ENCODE measurements at places on chromosomes 5 and 9.

DNA sequence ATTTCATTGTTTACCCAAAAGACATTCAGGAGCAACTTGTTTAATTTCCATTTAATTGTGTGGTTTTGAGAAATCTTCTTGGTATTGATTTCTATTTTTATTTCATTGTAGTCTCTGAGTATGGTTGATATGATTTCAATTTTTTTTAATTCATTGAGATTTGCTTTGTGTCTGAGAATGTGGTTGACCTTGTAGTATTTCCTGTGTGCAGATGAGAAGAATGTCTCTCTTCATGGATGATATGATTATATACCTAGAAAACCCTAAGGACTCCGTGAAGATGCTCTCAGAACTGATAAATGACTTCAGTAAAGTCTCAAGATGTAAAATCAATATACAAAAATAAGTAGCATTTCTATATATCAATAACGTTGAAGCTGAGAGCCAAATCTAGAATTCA lies 202.4 kb upstream of the CDH9 start:
- no peak for DNase-seq

GRCh38 chr5:148469501-148469935 lies 85.8 kb downstream of the FBXO38 start:
- DNase-seq = no peak

DNA sequence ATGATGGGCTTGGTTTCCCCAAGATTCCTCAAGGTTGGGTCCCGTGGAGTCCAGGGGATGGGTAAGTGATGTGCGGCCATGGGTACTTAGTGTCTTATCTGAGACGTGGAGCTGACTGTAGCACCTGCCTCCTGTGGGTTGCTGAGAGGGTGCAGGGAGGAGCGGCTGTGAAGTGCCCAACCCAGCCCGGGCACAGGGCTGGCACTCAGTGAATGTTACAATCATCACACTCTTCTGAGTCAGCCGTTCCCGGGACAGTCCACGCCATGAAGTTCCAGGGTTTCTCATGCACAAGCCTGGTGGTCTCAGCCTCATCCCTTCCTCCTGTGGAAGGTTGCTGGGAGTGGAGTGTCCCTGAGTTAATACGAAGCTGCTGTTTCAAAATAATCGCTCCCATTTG lies 29.1 kb downstream of the NTNG2 start:
- DNase-seq = no peak

- no peak for DNase-seq
These were observed 387.1 kb downstream of the ZSWIM6 start for GRCh38 chr5:61719124-61719523.

DNA sequence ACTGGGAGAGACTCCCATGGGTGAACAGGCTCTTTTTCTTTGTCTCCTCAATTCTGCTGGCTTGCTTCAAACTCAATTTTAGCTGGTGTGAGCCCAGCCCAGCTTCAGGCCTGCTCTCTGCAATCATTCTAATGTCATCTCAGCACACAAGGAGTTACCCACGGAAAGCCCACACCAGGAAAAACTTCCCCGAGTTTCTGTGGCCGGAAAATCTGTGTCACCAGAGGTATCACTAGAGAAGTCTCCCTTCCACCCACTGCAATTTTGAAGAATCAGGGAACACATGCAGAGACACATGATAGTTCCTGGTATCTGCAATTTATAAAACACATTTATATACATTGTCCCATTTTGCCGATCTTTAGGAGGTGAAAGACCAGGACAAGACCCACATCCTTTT lies 13.5 kb upstream of the NDFIP1 start:
- peak; percentile 7 for DNase-seq

- DNase-seq = no peak
These were observed 602.4 kb upstream of the CLINT1 start for GRCh38 chr5:158461240-158461854.

DNA sequence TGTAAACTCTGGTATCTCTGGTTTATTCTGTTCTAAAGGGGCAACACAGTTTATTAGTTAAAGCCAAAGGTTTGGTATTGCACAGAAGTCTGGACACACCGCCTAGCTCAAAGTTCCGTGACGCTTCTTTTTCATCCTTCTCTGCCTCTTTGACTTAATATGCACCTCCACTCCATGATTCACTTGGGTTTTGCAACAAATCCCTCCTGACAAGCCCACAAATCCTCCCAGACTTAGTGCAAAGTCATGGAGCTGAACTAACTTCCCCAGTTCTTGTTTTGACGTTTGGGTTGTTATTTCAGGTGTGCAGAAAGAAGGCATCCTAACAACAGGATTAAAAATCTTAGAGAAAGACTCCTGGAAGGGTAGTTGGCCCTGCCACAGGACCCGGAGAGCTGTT lies 441.6 kb upstream of the DMAC1 start:
- DNase-seq = no peak

- DNase-seq = no peak
These were observed 2015.9 kb upstream of the CDH9 start for GRCh38 chr5:29054282-29054681.

GRCh38 chr5:72883850-72884249 lies 67.4 kb downstream of the TNPO1 start:
- no peak for DNase-seq

GRCh38 chr5:142915813-142916424 lies 145.7 kb downstream of the ARHGAP26 start:
- DNase-seq = no peak

DNA sequence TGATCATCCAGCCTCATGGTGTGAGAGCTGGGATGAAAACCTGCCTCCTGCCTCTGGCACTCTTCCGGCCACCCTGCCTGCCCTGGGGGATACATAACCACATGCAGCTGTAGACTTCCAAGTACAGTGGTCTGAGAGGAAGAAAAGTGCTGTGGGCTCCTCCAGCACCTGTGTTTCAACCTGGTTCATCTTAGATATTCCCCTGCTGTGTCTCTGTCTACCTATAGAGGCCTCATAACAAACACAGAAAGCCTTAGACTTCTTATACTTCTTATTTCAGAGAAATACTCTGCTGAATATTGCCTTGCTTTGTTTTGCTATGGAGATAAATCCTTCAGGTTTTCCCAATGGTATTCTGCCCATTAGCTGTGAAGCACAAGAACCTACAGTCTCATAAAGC lies 19.6 kb upstream of the TNFAIP8 start:
- no peak for DNase-seq

GRCh38 chr9:105280691-105281090 lies 36.2 kb downstream of the SLC44A1 start:
- no peak for DNase-seq

GRCh38 chr5:117953272-117953671 lies 1035.1 kb downstream of the DTWD2 start:
- DNase-seq = no peak

GRCh38 chr9:33105959-33106358 lies 29.5 kb upstream of the SMU1 start:
- no peak for DNase-seq

GRCh38 chr5:42242210-42242609 lies 181.0 kb upstream of the GHR start:
- DNase-seq = no peak

- DNase-seq = no peak
These were observed 77.4 kb downstream of the KCNIP1 start for GRCh38 chr5:170581211-170581610.

- DNase-seq = no peak
These were observed 100.9 kb downstream of the FBXO38 start for GRCh38 chr5:148484651-148485050.

DNA sequence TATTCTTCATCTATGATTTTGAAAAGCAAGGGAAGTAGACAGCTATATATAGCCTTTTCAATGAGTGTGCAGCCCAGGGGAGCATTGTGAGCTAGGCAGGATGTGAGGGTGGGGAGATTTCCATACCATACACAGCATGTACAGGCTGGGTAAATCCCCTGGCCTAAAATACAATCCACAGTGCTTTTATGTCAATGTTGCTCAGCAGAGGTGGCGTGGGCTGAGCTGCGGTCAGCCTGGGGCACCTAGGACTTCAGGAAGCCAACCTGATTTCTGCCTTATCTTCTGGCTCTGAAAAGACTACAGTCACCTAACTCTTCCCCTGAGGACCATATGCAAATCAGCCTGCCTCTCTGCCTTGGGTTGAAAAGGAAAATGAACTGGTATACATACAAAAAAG lies 6.3 kb upstream of the GARIN3 start:
- DNase-seq = peak; percentile 72

GRCh38 chr5:19630876-19631275 lies 357.1 kb downstream of the CDH18 start:
- no peak for DNase-seq

DNA sequence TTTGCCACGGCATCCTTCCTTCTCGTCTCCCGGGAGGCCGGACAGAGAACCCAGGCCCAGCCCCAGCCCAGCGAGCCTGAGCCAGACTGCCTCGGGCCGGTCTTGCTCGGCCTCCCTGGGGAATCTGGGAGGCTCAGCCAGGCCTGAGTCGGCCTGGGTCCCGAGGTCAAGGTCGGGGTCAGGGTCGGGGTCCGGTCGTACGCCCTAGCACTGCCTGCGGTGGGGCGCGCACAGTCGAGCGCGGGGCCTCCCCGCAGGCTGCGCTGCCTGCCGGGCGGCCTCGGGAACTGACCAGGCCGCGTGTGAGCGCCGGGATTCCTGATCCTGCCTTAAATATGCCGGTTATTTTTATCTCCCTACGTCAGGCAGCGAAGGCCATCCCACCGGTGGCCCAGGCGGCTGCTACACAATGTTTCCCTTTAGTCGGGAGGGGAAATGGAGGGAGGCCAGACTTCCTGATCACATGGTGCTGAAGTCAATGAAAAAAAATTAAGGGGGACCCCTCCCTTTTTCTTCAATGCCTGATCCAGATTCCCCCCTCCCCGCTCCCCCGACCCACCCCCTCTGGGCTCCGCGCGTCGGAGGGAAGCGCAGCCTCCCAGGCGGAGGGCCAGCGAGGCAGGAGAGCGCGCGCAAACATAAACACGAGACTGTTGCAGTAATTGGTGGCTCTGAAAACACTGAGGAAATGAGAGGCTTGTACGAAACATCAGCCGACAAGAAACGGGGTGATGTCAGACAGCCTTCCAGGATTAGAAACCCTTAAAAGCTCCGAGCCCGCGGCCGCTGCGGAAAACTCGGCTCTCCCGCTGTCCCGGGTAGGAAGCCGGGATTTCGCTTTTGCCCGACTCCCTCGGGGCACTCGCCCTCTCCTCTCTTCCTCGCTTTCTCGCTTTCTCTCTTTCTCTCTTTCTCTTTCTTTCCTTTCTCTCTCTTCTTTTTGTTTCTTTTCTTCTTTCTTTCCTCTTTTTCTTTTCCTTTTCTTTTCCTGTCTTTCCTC lies 148.2 kb upstream of the KLF4 start:
- DNase-seq = no peak

DNA sequence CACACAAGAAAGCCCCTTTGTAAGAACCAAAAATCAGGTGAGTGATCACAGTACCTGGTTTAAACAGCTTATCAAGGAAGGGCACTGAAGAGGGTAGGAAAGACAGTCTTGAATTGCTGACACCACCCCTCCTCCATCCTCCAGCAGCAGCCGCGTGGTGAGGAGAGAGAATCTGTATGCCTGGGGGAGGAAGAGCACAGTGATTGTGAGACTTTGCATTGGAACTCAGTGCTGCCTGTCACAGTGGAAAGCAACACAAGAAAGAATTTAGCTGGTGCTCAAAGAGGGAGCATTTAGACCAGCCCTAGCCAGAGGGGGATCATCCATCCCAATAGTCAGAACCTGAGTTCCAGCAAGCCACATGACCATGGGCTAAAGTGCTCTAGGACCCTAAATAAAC lies 11.6 kb upstream of the STX17 start:
- no peak for DNase-seq

GRCh38 chr5:31487506-31487905 lies 44.4 kb downstream of the DROSHA start:
- DNase-seq = no peak

DNA sequence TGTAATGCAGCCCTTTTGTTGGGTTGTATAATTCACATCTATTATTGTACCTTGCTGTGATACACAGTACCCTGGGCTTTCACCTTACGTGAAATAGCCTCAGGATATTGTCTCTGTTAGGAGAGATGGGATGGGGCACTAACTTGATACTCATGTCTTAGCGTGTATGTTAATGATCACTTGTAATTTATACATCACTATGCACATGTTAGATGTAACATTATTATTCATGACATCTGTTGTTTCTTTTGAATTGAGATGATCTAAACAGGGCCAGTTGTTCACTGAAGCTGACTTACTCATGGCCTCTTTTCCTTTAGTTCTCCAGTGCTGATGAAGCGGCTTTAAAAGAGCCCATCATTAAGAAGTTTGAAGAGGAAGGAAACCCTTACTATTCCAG lies 65.2 kb downstream of the MCCC2 start:
- DNase-seq = no peak

DNA sequence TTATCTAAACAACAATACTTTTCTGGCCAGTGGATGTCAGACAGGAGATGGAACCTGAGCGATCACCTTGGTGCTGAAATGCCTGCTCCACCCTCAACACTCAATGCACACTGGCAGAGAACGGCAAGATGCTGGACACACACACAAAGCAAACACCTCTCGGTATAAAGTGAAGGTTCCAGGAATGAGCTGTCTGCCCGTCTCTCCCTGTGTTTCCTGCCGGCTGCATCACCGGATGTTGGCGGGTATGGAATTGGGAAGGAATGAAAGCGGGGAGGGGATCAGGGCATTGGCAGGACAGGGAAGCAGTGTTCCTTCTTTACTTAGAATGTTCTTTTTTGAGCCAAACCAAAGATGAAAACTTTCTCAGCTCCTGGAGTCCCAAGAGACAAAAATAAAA lies 59.2 kb downstream of the MED10 start:
- DNase-seq = no peak

GRCh38 chr5:107072967-107073366 lies 597.8 kb downstream of the EFNA5 start:
- no peak for DNase-seq

DNA sequence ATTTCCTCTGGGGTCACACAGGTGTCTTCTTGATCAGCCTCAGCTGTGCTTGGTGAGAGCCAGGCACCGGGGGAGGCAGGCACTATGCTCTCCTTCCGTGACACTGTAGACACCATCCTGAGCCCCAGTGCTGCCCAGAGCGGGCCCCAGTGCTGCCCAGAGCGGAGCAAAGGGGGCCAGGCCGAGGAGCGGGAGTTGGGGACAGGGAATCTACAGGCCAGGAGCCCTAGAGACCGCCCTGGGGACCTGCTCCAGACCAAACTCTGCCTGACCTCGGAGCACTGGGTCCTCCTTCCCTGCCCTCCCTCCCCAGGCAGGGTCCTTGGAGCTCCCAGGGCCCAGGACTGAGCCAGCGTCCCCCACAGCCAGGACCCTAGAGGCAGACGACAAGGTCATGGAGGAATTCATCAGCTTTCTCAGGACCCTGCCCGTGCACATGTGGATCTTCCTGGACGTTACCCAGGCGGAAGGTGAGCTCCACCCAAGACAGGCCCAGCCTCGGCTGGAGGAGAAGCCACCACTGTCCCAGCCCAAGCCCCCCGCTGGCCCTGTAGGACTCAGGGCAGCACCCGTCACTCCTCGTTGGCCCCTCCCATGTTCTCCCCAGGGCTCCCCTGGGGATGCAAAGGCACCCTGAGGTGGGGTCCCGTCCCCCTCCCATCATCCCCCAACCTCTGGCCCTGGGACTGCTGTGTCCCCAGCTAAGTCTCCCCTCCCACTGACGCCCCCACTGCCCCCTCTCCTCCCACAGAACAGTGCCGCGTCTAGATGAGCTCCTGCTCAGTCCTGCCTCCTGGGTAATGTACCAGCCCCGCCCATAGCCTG lies 30.2 kb downstream of the PAEP start:
- DNase-seq = no peak

- no peak for DNase-seq
These were observed 204.9 kb downstream of the MCTP1 start for GRCh38 chr5:95080030-95080429.

GRCh38 chr9:76595645-76596044 lies 136.7 kb downstream of the GCNT1 start:
- DNase-seq = no peak

GRCh38 chr5:169139480-169140050 lies 161.4 kb downstream of the SLIT3 start:
- no peak for DNase-seq
